SJCRH30 (cell line): ENCODE measurements at places on chromosomes 7 and 10. TPM values are rescaled to one million over a fixed set of nuclear protein-coding genes. Genes with fewer than 3 reads are reported as not detected.

Gene PKD2L1
- total RNA-seq = not detected in 2 replicates

Gene SLC26A5
- not detected in 2 replicates for total RNA-seq

Gene ELOVL3
- 0.42 and 0.53 TPM in 2 replicates for total RNA-seq

Gene SFMBT2
- 7.4 and 8.2 TPM in 2 replicates for total RNA-seq

Gene IL6
- 0.41 TPM in 1 of 2 replicates, not detected in the other for total RNA-seq

Gene LRRTM3
- 0.05 and 0.10 TPM in 2 replicates for total RNA-seq

Gene DNAJB9
- total RNA-seq = 18.4 and 18.5 TPM in 2 replicates

Gene ITIH2
- not detected in 2 replicates for total RNA-seq

Gene STK31
- total RNA-seq = 0.08 TPM in 1 of 2 replicates, not detected in the other

Gene TMEM178B
- 0.63 and 0.73 TPM in 2 replicates for total RNA-seq

Gene OR2A5
- total RNA-seq = not detected in 2 replicates

Gene IKZF1
- total RNA-seq = not detected in 2 replicates

Gene TMEM176A
- total RNA-seq = not detected in 2 replicates

Gene SLC13A1
- total RNA-seq = 0.03 and 0.14 TPM in 2 replicates

Gene CFTR
- total RNA-seq = not detected in 2 replicates

Gene NKX6-2
- total RNA-seq = not detected in 2 replicates
